Activated CD8-positive, alpha-beta T cell treated with anti-CD3 and anti-CD28 coated beads, Interleukin-2, amount 10 ng/mL, durations not matched to agents 7 days and 5 days (primary cell): ENCODE measurements at places on chromosomes 13 and 19.

- peak; percentile 37 for DNase-seq
Observed at GRCh38 chr19:10368101-10368803, 12.1 kb downstream of the TYK2 start.

DNA sequence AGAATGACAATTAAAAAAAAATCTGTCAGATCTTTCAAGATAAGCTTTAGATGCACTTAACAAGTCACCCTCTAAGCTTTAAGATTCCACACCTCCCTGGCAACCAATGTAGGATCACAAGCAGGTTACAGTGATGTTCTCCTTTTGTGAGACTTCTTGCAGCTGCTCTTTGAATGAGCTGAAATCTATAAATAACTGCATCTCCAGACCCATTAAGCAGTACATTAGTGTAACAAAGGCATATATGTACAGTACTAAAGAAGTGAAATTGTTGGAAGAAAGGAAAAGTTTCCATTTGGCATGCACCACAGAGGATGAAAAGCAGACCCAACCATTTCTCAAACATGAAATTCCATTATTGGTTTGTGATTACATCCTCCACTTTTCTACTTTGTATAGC lies 364.7 kb downstream of the ENOX1 start:
- no peak for DNase-seq

- no peak for DNase-seq
Observed at GRCh38 chr19:2352121-2352520, 7.9 kb upstream of the TMPRSS9 start.

- no peak for DNase-seq
Observed at GRCh38 chr13:99960663-99961311, 10.8 kb downstream of the ZIC5 start.

DNA sequence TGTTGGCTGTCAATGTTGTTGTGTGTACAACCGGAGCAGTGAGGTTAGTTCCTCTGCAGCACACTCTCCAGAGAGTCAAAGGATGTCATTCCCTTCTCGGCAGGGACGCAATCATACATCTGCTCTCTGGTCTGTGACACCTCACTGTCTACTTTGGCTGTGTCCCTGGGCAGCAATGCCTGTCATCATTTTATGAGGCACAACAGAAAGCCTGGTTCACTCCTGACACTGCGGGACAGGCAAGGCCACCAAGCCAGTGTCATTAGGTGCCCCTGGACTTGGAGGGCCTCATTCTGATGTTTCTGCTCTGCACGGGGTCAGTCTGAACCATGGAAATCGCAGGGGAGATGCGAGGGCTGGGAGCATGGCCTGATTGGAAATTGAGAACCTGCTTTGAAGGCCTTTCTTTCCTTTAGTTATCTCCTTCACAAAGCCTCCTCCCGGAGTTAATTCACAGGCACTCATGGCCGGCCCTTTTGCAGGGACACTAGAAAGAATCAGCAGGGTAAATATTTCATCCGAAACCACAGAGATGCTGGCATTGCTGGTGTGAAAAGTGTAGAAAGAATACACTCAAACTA lies 284.4 kb downstream of the ZNF536 start:
- DNase-seq, result no peak

DNA sequence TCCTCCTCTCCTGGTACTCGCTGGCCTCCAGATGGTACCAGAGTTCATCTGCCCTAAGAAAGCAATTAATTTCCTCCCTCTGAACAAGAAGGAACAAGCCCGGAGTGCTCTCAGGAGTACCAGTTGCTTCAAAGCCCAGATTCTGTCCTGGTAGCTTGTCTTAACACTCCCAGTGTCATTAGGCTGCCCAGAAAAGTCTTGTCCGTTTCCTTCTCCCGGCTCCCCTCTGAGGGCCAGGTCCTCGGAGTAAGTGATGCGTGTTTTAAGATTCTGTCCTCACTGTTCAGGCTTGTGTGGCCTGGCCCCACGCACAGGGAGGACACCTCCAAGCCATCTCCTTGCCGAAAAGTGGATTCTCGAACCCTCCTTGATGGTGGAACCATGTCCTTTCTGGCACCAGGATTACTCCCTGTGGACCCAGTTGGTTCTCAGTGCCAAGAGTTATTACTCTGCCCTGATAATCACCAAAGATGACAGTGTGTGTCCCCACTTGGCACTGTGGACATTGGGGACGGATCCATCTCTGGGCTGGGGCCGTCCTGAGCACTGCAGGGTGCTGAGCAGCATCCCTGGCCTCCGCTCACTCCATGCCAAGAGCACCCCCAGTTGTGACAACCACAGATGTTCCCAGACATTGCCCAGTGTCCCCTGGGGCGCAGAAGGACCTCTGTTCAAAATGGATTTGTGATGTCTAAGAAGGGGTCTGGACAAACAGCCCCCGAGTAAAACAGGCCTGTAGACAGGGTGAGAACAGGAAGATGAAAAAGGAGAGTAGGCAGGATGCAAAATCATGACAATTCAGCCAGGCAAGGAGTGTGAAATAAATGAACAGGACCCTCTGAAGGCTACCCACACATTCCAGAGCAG lies 52.4 kb downstream of the RFX2 start:
- no peak for DNase-seq

- DNase-seq, result no peak
Observed at GRCh38 chr13:50936679-50937078, 27.1 kb downstream of the RNASEH2B start.

DNA sequence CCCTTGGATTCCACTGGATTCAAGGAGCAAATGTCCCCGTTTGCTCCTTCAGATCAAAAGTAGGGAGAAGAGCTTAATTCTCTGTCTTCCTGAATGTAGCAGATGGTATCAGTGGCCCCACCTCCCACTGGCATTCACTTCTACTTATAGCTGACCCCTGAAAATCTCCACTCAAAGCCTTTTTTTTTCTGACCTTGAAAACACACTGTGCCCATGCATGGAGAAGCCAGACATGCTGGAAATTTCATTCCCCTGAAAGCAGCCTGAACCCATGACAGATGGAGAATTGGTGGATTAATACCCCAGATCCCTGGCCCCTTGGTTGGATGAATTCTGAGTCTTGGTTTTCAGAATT lies 76.6 kb upstream of the UBAC2 start:
- DNase-seq, result no peak

GRCh38 chr19:18173572-18174288 lies at the start of gene IFI30:
Gene IFI30 (plus strand): TSS chr19:18173813. CDS start chr19:18173842, 29 bp downstream.
- DNase-seq, result peak; percentile 72

GRCh38 chr13:71864986-71865873 lies 1.8 kb downstream of the DACH1 start:
- no peak for DNase-seq

- no peak for DNase-seq
Observed at GRCh38 chr19:49855676-49856573, 5.0 kb downstream of the PTOV1 start.

DNA sequence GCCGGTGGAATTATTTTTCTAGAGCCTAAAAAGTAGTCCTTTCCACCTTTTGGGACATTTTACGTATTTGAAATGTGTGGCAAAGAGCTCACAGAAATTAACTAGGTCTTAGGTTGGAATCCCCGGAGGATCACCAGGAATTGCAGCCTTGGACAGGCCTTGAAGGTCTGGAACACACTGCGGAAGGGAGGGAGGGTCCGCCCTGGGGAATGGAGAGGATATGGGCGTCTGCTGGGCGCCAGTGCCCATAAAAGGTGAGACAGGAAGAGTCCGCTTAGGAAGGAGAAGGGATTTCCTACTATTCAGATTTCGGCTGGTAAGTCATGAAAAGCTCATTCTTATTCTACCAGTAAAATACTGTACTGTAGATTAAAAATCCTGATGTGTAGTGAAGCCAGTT lies 111.9 kb downstream of the COL4A2 start:
- DNase-seq, result no peak

DNA sequence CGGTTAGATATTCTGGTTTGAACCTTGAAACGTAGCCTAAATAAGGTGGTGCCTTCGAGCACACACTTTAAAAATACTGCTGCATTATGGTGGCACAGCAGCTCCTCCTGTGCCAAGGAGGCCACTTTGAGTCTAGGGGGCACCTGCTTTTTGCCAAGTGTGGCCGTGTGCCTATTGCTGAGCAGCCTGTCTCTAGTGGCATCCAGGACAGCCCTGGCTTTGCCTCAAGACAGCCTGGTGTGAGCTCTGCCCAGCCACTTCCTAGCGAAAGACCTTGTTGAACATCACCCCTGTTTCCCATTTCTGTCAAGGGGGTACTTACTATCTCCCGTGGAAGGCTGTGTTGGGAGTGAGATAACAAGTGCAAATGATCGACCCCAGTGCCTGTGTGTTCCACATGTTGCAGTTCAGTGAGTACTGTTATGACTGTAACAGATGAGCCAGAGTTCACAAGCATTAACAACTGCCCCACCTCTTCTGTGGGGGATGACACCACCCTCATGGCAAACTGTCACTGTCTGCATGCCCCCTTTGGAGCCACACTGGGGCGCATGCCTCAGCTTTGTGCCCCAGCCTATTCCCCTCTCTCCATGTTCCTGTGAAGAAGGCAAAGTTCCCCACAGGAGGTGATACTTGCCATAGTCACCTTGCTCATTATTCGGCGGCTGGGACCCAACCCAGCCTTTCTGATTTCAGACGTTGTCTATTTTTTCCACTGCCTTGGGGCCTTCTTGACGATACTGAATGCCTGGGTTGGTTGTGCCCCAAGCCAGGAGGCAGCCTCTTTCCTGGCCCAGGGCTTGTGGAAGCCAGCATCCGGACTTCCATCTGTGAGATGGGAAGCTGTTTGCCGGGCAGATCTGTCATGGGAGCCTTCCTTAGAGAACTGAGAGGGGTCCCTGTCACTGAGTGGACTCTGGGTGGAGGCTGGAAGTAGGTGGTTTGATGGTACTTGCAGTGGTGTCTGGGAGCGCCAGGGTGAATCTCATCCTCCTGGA lies 5.4 kb downstream of the GATAD2A start:
- DNase-seq, result no peak

GRCh38 chr13:75494491-75494890 lies 12.5 kb upstream of the TBC1D4 start:
- DNase-seq, result no peak

DNA sequence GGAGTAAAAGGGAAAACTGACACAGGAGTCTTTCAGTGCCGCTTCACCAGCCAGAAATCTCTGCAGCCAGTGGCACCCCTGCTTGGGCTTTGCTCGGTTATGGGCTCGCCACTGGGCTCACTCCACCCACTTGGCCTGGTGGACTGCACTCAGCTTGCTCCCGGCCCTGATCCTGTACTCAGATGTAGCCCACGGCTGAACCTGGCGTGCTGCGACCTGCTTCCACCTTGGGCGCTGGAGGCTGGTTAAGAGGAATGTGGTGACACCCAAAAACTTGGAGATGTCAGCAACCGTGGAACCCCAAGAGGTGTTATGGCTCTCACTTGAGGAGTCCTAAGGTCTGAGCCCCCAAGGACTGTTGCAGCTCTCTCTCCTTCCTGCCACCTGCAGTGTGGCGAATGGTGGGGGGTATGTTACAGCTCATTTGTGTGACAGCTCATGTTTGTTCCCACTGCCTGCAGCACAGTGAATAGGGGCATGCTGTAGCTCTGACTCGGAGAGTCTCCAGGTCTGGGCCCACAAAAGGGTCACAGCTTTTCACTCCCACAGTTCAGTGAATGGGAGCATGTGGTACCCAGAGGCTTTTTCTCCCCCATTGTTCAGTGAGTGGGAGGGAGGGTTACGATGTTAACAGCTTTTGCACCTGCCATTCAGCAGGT lies 1124.5 kb upstream of the ATXN8OS start:
- DNase-seq, result no peak

- DNase-seq, result no peak
Observed at GRCh38 chr19:34172661-34173192, 423 bp downstream of the LSM14A start.

DNA sequence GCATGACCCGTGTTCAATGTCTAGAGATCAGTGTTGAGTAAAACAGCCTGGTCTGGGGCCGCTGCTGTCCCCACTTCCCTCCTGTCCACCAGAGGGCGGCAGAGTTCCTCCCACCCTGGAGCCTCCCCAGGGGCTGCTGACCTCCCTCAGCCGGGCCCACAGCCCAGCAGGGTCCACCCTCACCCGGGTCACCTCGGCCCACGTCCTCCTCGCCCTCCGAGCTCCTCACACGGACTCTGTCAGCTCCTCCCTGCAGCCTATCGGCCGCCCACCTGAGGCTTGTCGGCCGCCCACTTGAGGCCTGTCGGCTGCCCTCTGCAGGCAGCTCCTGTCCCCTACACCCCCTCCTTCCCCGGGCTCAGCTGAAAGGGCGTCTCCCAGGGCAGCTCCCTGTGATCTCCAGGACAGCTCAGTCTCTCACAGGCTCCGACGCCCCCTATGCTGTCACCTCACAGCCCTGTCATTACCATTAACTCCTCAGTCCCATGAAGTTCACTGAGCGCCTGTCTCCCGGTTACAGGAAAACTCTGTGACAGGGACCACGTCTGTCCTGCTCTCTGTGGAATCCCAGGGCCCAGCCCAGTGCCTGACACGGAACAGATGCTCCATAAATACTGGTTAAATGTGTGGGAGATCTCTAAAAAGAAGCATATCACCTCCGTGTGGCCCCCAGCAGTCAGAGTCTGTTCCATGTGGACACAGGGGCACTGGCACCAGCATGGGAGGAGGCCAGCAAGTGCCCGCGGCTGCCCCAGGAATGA lies 1.5 kb upstream of the CEACAM5 start:
- peak; percentile 76 for DNase-seq

- no peak for DNase-seq
Observed at GRCh38 chr19:56139847-56140582, 1.1 kb upstream of the ZNF444 start.

- no peak for DNase-seq
Observed at GRCh38 chr13:50128428-50128931, 113.2 kb downstream of the KCNRG start.

- no peak for DNase-seq
Observed at GRCh38 chr13:98619556-98619955, 42.6 kb upstream of the STK24 start.

GRCh38 chr13:23510979-23511735 lies 59.1 kb upstream of the TNFRSF19 start:
- DNase-seq, result peak; percentile 21

- no peak for DNase-seq
Observed at GRCh38 chr13:113853518-113854237, 10.2 kb downstream of the GAS6 start.

GRCh38 chr13:50284540-50284939 lies 269.3 kb downstream of the KCNRG start:
- no peak for DNase-seq

GRCh38 chr19:17073869-17074633 lies 1.2 kb downstream of the HAUS8 start:
- no peak for DNase-seq

DNA sequence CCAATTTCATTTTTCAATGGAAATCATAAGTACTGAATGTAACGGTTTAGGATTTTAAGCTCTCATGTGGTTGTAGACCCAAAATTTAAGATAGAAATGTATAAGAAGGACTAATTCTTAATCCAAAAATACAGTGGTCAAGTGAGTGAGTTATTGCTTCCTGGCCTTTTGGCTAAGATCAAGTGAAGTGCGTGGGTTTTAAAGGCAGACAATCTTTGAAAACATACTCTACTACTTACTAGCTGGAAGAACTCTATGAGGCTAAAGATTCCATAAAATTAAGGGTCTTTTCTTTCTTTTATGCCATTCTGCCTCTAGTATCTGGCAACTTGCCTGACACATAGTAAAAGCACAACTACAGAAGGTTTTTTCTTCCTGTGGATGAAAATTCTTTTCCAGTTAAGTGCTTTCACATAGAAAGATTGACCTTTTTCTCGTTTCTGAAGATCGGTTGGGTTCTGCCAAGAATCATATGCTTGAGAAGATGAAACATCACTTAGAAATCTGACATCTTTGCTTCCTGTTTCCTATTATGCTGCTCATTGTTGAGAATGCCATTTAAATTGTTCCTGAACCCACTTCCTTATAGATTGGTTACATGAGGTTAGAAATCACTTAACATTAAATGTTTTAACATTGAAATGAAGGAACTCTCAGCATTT lies 26.4 kb upstream of the SCEL start:
- DNase-seq, result no peak
